ENCODE measurements at places on chromosomes 3 and 15.
A peak's percentile ranks its signal among the peaks of the same experiment; 100 is the strongest.

- DNase-seq = no peak
Measured at GRCh38 chr3:148175214-148175613, 522.5 kb upstream of the AGTR1 start.

DNA sequence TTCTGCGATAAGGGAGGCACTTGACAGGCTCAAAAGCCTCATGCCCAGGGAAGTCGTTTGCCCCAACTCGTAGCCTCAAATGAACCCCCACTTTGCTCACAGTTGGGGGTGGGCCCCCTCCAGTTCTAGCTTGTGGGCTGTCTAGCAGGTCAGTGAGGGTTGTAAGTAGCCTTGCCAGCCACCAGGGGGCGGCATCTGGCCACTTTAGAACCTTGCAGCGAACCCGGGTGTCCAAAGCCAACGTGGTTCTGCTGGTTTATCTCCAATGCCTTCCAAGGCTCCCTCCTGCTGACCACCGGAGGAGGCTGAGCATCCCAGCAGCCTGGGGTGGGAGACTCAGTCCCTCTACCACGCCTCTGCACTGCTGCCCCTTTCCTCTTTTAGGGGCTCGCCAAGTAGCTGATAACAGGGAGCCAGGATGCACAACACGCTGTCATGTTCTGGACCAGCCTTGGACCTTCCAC is 9.2 kb upstream of the RBSN start:
- peak; percentile 71 for DNase-seq

GRCh38 chr15:32104061-32104995 is 74.0 kb downstream of the CHRNA7 start:
- no peak for DNase-seq

DNA sequence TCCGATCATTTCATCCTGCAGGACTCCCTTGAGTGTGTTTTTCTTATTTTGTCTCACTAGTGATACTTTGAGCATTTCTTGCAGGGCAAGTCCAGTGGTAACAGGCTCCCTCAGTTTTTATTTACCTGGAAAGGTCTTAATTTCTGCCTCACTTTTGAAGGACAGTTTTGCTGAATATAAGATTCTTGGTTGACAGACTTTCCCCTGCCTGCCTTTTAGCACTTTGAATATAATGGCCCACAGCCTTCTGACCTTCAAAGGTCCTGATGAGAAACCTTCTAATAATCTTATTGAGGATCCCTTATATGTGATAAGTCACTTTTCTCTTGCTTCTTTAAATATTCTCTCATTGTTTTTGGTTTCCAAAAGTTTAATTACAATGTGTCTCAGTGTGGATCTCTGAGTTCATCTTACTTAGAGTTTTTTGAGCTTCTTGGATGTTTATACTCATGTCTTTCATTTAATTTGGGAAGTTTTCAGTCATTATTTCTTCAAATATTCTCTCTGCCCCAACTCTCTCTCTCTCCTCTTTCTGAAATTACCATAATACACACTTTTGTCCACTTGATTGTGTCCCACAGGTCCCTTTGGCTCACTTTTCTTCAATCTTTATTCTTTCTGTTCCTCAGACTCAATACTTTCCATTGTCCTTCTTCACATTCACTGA is 36.3 kb upstream of the ARIH1 start:
- no peak for DNase-seq

DNA sequence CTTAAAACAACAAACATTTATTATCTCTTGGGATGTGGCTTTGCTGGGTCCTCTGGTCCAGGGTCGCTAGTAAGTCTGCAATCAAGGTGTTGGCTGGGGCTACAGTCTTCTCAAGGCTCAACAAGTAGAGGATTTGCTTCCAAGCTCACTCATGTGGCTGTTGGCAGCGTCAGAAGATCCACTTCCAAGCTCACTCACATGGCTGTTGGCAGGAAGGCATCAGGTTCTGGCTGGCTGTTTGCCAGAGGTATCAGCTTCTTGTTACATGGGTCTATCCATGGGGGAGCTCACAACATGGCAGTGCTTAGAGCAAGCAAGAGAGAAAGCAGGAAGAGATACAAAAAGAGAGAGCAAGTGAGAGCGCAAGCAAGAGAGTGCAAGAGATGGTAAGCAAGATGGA is 15.0 kb upstream of the BNC1 start:
- no peak for DNase-seq

DNA sequence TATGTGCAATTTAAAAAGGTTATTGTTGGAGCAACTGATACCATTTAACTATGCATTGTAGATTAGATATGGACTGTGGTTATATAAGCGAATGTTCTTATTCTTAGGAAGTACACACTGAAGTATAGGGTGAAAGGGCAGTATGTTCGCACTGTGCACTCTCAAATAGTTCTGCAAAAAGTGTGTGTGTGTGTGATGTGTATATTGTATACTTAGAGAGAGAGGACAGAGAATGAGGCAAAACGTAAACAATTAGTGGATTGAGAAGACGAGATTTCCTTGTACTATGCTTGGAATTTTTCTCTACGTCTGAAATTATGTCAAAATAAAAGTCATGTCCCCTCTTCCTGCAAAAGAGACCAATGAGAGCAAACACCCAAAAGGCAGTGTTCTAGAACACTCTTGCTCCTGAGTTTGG is 30.4 kb downstream of the LSM3 start:
- no peak for DNase-seq

DNA sequence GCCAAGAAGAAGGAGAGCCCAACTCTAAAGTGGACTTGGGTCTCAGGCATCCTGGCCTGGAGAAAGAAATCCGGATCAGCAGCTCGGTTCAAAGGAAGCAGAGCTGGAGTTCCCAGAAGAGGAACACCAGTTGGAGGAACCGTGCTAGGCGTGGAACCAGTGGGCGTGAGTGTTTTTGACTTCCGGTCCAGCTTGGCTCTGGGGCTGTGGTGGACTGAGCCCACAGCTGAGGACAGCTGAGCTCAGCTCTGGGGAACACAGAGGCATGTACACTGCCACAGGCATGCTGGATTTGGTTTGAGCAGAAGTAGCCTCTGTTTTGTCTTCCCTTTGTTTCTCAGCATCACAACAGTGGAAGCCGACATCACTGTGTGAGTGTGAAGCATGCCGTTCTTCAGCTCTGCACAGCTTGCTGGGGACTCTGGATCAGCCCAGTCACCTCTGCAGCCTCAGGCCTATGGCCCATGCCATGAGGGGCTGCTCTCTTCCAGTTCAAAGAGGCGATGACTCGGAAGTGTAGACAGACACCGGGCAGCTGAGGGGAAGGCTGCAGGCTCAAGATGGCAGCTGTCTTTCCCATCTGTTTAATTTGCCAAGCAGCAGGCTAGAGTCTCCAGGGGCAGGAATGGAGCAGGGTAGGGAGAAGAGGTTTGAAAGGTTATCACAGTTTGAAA is 185.8 kb upstream of the UBE3A start:
- DNase-seq = no peak

- DNase-seq = no peak
Measured at GRCh38 chr3:15325228-15325627, 7.2 kb downstream of the SH3BP5 start.

DNA sequence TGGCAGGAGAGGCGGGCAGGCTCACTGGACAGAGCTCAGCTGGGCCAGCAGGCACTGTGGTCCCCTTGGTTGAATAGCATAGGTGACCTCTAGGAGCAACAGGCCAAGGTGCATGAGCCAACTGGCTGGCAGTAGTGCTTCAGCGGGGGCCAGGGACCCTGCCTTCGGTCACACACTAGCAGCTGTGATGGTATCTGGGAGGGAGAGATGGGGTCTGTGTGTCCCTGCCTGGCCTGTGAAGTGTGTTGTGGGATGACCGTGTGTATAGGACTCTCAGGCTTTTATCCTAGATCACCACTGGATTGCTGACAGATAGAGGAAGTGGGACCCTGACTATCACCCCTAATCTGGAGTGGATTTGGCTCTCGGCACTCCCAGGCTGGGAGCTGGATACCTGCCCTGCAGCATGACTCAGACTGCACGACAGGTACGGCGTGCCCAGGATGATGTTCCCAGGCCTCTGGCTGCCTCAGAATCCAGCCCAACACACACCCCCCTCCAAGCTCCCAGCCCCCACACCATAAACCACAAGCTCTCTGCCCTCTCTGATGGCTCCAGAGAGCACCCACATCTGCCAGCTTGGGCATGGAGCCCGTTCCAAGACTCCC is 7.8 kb downstream of the RPS17 start:
- DNase-seq = no peak

- no peak for DNase-seq
Measured at GRCh38 chr3:134029734-134030378, at the start of gene SLCO2A1. Gene SLCO2A1, minus strand, starts transcription at chr3:134029925. Its CDS starts 123 bp downstream, at chr3:134029802.

DNA sequence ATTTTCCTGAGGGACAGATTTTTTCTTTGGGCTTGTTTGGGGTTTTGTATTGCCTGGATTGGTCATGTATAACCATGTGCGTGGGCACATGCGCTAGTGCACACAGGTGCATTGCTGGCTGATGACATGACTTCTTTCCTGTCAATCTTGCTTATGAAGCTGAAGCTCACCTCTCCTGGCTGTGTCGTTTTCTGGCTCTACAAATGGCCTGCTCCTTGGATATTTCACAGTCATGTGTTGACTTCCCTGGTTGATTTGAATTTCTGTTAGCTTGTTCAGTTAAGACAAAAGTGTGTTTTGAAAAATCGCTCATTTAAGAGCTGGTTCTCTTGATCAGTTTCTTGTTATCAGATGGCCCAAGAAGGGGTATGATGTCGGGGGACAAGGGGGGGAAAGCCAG is 11.5 kb downstream of the PTPRG start:
- DNase-seq = no peak

- peak; percentile 67 for DNase-seq
Measured at GRCh38 chr3:171772427-171773056, 37.7 kb downstream of the PLD1 start.

DNA sequence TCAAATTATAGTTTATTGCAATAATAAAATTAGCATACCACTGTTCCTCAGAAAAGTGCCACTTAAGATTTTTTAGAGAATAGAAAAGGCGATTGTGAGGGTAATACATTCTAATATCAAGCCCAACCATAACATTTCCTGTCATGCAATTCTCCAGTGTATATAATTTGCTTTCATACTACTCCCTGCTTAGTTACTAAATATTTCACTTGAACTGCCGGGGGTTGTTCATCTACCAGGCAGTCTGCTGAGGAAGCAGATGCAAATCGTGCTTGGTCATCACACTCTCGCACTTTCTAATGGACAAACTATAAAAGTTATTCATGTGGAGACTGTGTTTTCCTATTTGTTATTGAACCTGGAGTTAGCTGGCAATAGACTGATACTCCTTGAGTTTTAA is 645.6 kb upstream of the CBLB start:
- no peak for DNase-seq

GRCh38 chr3:27224197-27224596 is 145.0 kb downstream of the NEK10 start:
- no peak for DNase-seq

DNA sequence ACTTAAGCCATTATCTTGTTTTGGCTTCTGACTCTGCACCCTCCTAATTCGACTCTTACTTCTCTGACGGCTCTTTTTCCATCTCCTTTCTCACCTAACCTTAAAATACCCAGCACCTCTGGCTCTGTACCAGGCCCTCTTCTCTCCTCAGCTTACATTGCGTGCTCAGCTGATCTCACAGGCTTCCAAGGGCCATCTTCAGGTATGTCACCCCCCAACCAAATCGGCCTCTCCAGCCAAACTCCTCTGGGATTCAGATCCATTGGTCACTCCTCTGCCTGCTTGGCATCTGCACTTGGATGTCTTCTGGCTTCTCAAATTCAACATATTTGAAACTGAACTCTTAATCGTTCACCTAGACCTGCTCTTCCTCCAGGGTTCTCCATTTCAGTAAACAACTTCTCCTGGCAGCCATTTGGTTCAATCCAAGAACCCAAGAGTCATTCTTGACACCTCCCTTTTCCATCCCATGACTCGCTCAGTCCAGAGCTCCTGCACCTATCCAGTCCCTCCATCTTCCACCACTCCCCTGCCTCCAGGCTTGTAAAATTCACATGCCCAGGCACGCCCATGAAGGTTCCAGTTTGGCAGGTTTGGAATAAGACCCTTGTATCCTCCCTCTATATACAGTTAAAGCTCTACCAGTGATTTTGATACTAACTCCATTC is 35.2 kb upstream of the SLC41A3 start:
- no peak for DNase-seq

GRCh38 chr3:68666429-68667136 is 265.8 kb downstream of the TAFA4 start:
- no peak for DNase-seq

DNA sequence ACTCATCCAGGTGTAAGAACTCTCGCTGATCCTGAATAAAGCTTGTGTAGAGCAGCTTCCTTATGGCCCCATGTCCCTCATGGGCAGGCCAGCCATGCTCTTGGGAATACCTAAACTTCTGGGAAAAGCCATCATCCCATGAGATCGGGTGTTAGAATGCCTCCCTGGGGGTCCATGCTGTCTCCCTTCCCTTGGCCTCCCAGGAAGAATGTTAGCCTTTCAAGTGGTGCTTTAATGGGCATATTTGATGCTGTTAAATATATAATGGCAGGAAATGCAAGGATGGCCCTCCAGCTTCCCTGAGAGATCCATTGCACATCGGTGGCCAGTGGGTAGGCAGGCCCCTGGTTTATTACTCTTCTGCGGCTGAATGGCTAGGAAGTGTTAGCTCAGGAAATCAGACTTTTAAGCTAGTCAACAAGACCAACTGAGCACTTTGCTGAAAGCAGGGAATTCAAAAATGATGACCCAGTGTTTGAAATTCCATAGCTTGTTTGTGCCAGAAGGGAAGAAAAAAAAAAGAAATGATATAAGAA is 60.5 kb upstream of the LRTM1 start:
- no peak for DNase-seq

DNA sequence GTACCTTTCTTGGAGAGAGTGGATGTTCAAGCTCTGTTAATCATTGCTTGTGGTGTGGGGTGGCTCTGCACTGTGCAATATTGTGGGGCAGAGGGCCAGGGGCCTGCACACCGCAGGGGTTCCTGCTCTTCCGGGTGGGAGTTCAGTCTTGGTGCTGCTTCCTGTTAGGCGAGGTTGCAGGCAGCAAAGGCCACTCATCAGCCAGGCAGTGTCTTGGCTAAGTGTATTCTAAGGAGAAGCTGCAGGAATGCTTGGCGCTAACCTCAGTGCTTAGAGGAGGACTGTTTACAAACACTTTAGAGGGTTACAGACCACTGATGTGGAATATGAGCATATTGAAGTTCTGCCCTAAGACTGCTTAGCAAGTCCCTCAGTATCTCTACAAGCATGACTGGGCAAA is 81.7 kb downstream of the CEP63 start:
- DNase-seq = no peak

GRCh38 chr3:168052515-168052914 is 43.2 kb downstream of the GOLIM4 start:
- DNase-seq = no peak

DNA sequence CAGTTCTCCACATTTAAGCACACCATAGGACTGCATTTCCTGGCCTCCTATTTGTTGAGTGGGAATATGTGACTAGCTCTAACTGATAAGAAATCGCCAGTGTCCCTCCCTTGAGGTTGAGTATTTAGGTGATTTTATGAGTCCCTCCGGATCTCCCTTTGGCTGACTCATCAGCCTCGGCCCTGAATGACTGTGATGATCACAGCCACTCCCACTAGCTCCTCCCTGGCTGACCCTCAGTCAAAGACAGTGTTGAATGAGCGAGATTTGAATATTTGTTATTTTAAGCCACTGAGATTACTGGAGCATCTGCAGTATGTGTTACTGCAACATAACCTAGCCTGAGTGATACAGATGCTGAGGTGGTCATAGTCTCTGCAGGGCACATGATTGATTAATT is 515.3 kb downstream of the EPHB1 start:
- no peak for DNase-seq

GRCh38 chr3:82745544-82745943 is 984.1 kb upstream of the GBE1 start:
- DNase-seq = no peak

GRCh38 chr3:157154563-157155330 is 5.2 kb downstream of the CCNL1 start:
- DNase-seq = no peak
